GM19239 (cell line): ENCODE measurements at places on chromosomes 7 and 10.

DNA sequence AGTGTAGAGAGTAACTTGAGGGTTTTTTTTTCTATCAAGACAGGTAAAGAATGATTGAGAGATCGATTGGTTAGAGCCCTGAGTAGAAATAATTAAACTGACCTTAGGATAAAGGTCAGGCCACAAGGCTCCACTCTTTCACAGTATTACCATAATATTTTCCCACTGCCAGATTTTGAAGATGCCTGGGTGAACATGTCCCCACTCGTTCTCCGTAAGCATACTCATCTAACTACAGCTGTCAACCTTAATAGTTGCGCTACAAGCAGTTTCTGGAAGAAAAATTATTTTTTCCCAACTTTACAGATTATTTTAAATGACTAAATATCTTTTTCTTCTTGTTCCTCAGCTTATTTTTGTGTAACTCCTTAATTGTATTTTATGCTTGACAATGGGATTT lies 203.2 kb upstream of the LRGUK start:
- DNase-seq: no peak

GRCh38 chr7:47225387-47226131 lies 356.4 kb downstream of the TNS3 start:
- DNase-seq: no peak

DNA sequence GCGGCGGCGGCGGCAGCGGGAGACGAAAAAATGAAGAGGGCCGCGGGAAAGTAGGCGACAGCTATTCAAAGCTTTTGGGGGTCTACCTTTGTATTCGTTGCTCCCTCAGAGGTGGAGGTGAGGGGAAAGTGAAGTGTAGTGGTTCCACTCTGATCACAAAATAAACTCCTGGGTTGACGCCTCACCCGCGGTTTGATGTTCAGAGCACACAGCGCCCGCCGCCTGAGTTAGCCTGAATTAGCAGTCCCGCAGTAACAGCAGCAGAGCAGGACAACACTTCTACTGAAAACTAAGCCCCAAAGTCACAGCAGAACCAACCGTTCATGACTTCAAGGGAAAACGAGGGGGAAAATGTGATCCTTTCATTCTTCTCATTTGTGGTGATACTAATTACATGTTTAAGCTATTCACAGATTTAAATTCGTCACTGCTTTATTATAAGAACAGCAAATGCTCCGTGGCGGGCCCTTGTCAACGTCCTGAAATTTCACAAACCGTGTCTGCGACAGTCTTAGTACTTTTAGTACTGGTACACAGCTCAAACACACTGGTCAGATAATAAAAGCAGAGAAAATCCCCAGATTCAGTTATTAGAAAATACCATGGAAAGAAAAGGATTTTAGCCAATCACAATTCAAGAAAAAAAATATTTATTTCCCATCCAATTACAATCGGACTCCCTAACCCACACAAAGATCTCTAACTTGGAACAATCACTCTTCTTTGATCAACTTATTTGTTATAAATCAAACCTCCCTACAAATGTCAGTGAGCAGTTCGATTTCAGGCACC lies 563 bp upstream of the JMJD1C start:
- DNase-seq: peak; percentile 14

DNA sequence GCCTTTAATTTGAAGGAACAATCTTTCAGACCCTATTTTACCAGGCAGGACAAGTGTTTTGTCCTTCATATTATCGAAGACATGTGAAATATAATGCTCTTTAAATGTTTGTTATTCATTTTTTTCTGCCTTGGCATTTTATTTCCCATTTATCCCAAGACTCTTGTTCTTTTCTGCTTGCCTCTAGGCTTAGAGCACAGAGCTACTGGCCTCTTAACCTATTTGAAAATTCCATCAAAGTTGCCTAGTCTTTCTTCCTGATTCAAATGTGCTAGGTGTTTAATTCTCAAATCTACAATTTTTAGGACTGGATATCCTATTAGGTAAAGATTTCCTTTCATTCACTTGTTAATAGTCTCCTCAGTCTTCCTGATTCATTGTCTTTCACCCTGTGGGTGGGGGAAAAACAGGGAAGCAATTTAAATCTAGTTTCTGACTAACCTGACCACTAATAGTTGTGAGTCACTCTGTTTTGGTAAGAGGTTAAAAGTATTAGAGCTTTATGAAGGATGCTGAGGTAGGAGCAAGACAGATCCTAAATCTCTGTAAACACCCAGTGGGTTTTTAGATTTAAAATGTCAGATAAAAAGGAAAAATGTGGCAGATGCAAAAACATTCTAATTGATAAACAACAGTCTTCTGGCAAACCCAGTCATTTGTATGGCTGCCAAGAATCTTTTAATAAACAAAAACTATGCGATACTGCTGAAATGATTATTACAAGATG lies 1.5 kb downstream of the LIPK start:
- no peak for DNase-seq

GRCh38 chr7:37285706-37286453 lies 162.8 kb downstream of the ELMO1 start:
- DNase-seq: no peak

DNA sequence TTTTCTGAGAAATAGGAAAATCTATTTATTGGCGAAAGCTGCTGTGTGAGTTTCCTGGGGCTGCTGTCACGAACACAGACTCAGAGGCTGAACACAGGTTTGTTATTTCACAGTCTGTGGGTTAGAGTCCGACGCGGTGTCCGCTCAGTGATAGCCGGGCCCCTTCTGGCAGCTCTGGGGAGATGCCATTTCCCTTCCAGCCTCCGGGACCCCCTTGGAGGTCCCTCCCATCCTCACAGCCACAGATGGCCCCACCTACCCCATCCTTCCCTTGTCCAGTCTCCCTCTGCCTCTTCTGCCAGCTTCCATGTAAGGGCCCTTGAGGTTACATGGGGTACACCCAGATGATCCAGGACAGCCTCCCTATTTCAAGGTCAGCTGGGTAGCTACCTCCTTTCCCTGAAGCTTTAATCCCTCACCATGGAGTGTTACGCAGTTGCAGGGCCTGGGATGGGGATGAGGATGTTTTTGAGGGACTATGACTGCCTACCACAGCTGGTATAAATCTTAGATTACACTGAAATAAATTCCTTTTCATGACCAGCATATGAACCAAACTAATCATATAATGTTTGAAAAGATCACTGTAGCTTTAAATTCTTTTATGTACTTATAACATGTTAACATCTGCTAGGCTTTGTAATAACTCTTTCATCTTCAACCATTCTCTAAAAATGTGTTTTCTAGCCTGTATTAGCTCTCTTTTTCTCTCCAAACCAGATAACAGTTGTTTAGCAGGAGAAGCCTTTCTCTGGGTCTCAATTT lies 98.5 kb downstream of the WDR37 start:
- no peak for DNase-seq

- DNase-seq: peak; percentile 12
Observed at GRCh38 chr10:114044247-114045135, 825 bp downstream of the ADRB1 start.

DNA sequence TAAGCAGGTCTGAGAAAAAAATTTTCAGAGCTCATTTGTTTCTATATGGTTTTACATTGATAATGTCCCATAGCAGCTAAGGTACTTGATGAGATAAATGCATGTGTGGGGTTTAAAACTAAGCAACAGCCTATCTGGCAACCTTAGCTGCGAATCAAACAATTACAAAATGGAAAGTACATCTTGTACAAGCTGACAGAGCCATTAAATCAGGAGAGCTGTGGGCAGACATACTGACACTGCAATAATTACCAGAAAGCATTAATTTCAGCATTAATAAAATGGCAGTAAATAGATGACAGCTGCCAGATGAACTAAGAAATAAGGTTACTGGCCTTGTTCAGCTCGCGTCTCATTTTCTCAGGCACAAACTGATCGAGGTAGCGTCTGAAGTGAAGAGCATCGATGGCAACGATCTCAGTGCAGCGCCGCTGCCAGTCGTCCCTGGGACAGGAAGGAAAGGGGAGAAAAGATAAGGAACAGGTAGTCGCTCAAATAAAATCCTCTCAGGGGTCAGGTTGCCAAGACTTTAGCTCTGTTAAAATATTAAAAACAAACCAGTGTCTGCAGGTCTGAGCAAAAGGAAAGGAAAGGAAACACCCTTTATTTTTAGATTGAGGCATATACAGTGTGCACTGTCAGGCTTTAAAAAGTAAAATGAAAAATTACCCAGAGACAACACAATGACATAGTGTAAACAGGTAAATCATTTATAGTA lies 79.7 kb upstream of the OGDHL start:
- DNase-seq: no peak

- no peak for DNase-seq
Observed at GRCh38 chr7:51129527-51130472, 186.8 kb downstream of the COBL start.

GRCh38 chr7:2104716-2105115 lies 128.0 kb downstream of the MAD1L1 start:
- no peak for DNase-seq

DNA sequence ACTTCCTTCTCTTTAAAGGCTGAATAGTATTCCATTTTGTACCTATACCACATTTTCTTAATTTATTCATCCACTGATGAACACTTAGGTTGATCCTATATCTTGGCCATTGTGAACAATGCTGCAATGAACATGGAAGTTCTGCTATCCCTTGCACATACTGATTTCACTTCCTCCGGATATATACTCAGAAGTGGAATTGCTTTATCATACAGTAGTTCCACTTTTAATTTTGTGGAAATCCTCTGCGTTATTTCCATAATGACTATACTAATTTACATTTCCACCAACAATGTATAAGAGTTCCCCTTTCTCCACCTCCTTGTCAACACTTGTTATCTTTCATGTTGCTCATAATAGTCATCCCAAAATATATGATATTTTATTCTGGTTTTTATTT lies 312.6 kb downstream of the PLXDC2 start:
- DNase-seq: no peak

GRCh38 chr10:784403-785088 lies 95.1 kb upstream of the DIP2C start:
- no peak for DNase-seq
